ENCODE measurements at places on chromosomes 13 and 19. TPM values are rescaled to one million over a fixed set of nuclear protein-coding genes. Genes with fewer than 3 reads are reported as not detected.

DIAPH3 gene
- total RNA-seq, result 11.1 TPM

CYP2F1 gene
- total RNA-seq, result not detected

IGFLR1 gene
- total RNA-seq, result 4.2 TPM

FBXO17 gene
- 8.9 TPM for total RNA-seq

CCDC70 gene
- total RNA-seq, result not detected
